ENCODE measurements at places on chromosomes 5 and 9.

- H3K4me3 ChIP-seq: no peak overlapping the region
- peaks cover 9% of the 10 kb centered on the region for H3K36me3 ChIP-seq
- no peak overlapping the region for H3K27ac ChIP-seq
- no peak for DNase-seq
- H3K4me1 ChIP-seq: no peaks in the 10 kb centered on the region
These were observed 324.4 kb downstream of the NDUFS4 start for GRCh38 chr5:53884844-53885243.

DNA sequence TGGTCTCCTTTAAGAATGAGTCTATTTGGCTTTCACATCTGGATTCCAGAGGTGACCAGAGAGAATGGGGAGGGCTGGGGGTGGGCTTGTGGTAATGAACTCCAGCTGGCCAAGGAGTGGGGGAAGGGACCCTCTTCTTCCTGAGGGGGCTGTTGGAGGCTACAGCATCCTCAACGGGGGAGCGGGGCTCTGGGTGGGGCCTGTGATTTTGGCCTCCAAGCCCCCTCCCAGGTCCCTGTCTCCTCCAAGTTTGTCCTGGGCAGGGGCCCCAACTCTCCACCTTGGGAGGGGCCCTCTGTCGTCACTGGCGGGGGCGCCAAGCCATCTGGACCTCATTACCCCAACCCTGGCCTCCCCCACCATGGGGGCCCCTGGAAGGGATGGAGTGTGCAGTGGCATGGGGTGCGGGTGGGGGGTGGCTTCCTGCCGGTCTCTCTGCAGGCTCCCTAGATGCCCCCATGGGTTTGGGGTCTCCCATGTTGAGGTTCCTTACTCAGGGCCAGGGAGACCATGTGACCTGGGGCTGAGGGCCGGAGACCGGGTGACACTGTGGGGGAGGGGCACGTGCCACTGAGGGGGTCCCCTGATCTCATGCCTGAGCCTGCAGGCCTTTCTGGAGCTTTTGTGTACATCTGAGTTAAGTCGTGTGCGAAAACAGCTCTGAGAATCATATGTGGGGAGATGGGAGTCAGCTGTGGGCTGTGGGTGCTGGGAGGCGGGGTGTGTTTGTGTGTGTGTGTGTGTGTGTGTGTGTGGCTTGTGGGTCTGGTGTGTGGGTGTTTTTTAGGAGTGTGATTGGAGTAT is 32.4 kb downstream of the GOLGA2 start:
- H3K27ac ChIP-seq: no peak overlapping the region
- no peak for DNase-seq
- H3K4me3 ChIP-seq: no peak overlapping the region
- H3K4me1 ChIP-seq: no peaks in the 10 kb centered on the region

- no peak for DNase-seq
- H3K4me1 ChIP-seq: no peaks in the 10 kb centered on the region
- peaks cover 15% of the 10 kb centered on the region for H3K27me3 ChIP-seq
- no peak overlapping the region for H3K27ac ChIP-seq
These were observed 19.2 kb upstream of the NDST1 start for GRCh38 chr5:150488519-150489359.

DNA sequence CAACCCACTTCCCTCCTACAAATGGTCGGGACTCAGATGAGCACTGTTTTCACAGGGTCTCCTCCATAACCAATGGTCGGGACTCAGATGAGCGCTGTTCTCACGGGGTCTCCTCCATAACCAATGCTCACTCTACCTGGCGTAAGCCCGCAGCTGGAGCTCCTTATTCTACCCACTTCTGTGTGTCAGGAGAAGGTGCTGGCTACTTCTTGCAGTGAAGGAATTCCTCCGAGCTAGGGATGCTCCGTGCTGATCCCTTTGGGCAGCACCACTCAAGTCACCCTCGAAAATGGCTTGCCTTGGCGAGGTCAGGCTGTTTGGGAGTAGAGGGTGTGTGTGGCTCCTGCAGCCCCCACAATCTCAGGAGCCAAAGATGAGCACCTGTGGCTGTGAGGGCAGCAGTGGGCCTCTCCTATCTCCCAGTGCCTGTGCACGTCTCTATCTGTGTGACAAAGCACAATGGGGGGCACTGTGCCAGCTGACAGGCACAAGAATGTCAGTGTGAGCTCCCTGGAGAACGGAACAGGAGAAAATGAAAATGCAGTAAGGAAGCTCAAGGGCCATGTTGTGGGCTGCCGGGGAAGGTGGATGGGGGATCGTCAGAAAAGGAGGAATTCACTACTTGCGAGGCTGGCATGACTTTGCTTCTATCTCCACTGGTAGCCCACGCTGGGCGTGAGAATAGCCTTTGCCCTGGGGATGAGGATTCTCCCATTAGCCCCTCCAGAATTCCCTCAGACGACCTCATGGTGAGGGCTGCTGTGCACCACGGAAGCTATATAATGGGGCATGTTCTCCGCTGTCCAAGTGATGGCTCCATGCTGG is 3.9 kb upstream of the BTNL9 start:
- DNase-seq: no peak
- no peaks in the 10 kb centered on the region for H3K36me3 ChIP-seq
- H3K27me3 ChIP-seq: peaks cover 47% of the 10 kb centered on the region
- no peak overlapping the region for H3K27ac ChIP-seq
- H3K4me3 ChIP-seq: no peak overlapping the region

Measured in central memory CD8-positive, alpha-beta T cell (primary cell).